Kidney epithelial cell (primary cell): ENCODE measurements at places on chromosomes 1 and 21. TPM values are rescaled to one million over a fixed set of nuclear protein-coding genes. Genes with fewer than 3 reads are reported as not detected.

The SDHC gene
- 42.8 and 47.0 TPM in 2 replicates for total RNA-seq

The IVL gene
- total RNA-seq, result 1.2 and 2.3 TPM in 2 replicates

The HES3 gene
- not detected in 2 replicates for total RNA-seq

The VSIG8 gene
- total RNA-seq, result 0.07 TPM in 1 of 2 replicates, not detected in the other

The DNAJC6 gene
- 4.4 and 8.3 TPM in 2 replicates for total RNA-seq

The OR2L3 gene
- 0.08 TPM in 1 of 2 replicates, not detected in the other for total RNA-seq

The CLCA1 gene
- total RNA-seq, result not detected in 2 replicates

The CR1L gene
- total RNA-seq, result not detected in 2 replicates

The SLC6A17 gene
- 0.42 and 0.75 TPM in 2 replicates for total RNA-seq

The LCE3B gene
- total RNA-seq, result not detected in 2 replicates

The DNAH14 gene
- 30.8 and 32.6 TPM in 2 replicates for total RNA-seq

The C1orf116 gene
- 34.1 and 39.8 TPM in 2 replicates for total RNA-seq

The TCHH gene
- 0.07 and 0.08 TPM in 2 replicates for total RNA-seq

The PGBD5 gene
- 54.0 and 70.7 TPM in 2 replicates for total RNA-seq

The DNM3 gene
- 1.6 and 2.7 TPM in 2 replicates for total RNA-seq

The AMIGO1 gene
- total RNA-seq, result 2.8 and 3.0 TPM in 2 replicates

The KCNE2 gene
- not detected in 2 replicates for total RNA-seq

The C1orf185 gene
- total RNA-seq, result not detected in 2 replicates

The AQP10 gene
- total RNA-seq, result not detected in 2 replicates

The DCAF8 gene
- 60.5 and 69.4 TPM in 2 replicates for total RNA-seq

The RNASEL gene
- total RNA-seq, result 5.7 and 5.8 TPM in 2 replicates

The CLCA4 gene
- not detected in 2 replicates for total RNA-seq

The RXFP4 gene
- total RNA-seq, result not detected in 2 replicates

The ERRFI1 gene
- 61.5 and 66.4 TPM in 2 replicates for total RNA-seq

The CYYR1 gene
- total RNA-seq, result 6.2 and 6.4 TPM in 2 replicates

The TTLL10 gene
- total RNA-seq, result 0.27 TPM in 1 of 2 replicates, not detected in the other

The RIMKLA gene
- total RNA-seq, result 0.14 and 0.29 TPM in 2 replicates

The NBPF10 gene
- 0.82 and 1.4 TPM in 2 replicates for total RNA-seq

The TMIGD3 gene
- total RNA-seq, result not detected in 2 replicates

The NR5A2 gene
- not detected in 2 replicates for total RNA-seq

The NUAK2 gene
- 139 and 140 TPM in 2 replicates for total RNA-seq

The SMIM1 gene
- not detected in 2 replicates for total RNA-seq

The CD1D gene
- total RNA-seq, result 0.34 and 0.67 TPM in 2 replicates

The LCE1C gene
- total RNA-seq, result not detected in 2 replicates

The CHIA gene
- total RNA-seq, result not detected in 2 replicates

The RAB29 gene
- total RNA-seq, result 21.6 and 24.4 TPM in 2 replicates

The CAMK1G gene
- 0.14 and 0.21 TPM in 2 replicates for total RNA-seq

The HFM1 gene
- 0.48 and 0.79 TPM in 2 replicates for total RNA-seq

The IARS2 gene
- total RNA-seq, result 66.3 and 71.8 TPM in 2 replicates

The ADGRL4 gene
- 21.8 and 23.8 TPM in 2 replicates for total RNA-seq

The BSDC1 gene
- total RNA-seq, result 81.6 and 83.6 TPM in 2 replicates

The CCDC28B gene
- 7.0 and 8.8 TPM in 2 replicates for total RNA-seq

The AIRE gene
- total RNA-seq, result 0.17 TPM in 1 of 2 replicates, not detected in the other

The LCE3E gene
- total RNA-seq, result not detected in 2 replicates

The SPRR2B gene
- not detected in 2 replicates for total RNA-seq

The USH2A gene
- not detected in 2 replicates for total RNA-seq

The TMEM61 gene
- total RNA-seq, result 0.41 and 1.6 TPM in 2 replicates

The TCHHL1 gene
- not detected in 2 replicates for total RNA-seq

The GSTM5 gene
- not detected in 2 replicates for total RNA-seq

The KCNT2 gene
- 1.2 and 1.8 TPM in 2 replicates for total RNA-seq

The C1QB gene
- 2.8 and 4.6 TPM in 2 replicates for total RNA-seq
